RPMI8226 (cell line): ENCODE measurements at places on chromosomes 7 and 10.

DNA sequence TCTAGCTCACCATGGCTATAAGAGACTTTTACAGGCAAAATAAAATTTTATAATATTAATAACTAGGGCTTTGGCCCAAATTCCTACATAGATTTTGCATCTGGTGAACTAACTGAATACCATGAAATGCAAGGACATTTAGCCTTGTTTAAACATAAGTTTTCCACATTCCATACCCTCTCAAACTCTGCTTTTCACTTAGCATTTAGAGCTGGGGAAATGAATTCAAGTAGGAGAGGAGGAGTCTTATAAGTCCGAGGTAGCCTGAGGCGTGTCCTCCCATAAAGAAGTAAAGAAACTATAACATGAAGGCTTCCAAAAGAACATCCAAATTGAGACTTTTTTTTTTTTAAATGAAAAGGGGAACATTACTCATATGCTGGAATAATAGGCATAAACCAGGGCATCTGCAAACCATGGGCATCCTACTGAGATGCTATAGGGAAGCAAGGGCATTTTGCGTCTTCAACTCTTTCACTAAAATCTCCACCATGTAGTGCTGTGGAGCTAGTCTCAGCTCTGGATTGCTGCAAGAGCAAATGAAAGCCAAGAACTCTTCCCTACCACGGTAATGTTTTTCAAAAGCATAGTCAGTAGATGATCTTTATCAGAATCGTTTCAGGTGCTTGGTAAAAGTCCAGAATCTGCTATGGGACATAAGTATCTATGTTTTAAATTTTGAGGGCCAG is 79.1 kb downstream of the PALS2 start:
- no peak for DNase-seq

DNA sequence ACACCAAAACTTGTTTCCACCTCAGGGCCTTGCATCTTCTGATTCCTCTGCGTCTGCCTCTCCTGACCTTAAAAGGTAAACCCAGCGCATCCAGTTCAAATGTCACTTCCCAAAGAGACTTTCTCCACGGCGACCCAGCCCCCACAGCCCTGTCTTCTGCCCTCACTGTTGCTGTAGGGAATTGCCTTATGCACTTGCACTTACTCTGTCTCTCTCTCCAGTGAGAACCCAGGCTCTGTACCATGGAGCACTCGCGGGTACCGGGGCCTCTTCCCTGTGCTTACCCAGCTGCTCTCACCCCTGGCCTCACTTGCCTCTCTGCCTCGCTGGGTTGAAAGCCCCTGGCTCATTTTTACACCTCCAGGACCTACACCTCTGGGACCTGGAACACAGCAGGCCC is 48.4 kb downstream of the AOC1 start:
- DNase-seq = peak; percentile 36

DNA sequence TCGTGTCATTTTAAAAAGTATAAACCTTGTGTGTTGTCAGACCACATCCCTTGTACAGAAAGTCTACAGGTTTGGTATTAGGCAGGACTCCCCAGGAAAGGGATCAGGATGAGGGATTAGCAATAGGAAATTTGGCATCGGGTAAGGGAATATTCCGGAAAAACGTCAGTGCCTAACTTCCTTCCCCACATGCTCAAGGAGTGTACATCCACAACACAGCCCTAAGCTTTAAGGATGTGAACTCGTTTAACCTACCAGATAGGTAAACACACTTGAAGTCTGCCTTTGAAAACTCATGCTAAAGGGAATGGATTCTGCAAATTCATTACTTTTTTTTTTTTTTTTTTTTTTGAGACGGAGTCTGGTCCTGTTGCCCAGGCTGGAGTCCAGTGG is 194.9 kb downstream of the SKIDA1 start:
- no peak for DNase-seq

DNA sequence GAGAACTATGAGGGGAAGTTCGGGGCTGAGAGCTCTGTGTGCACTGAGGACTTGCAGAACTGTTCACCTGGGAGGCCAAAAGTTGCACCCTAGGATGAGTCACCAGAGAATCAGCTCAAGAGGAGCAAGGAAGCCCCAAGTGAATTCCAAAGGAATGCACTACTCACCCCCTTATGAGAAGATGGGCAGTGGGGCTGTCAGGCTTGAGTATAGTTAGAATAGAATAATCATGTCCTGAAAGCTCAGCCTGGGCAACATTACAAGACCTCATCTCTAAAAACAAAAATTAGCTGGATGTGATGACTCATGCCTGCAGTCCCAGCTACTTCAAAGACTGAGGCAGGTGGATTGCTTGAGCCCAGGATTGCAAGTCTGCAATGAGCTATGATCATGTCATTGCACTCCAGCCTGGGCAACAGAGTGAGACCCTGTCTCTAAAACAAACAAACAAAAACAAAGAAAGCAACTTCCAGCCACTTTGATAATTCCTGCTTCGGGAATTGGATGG is 30.0 kb downstream of the MAP3K8 start:
- DNase-seq = no peak

DNA sequence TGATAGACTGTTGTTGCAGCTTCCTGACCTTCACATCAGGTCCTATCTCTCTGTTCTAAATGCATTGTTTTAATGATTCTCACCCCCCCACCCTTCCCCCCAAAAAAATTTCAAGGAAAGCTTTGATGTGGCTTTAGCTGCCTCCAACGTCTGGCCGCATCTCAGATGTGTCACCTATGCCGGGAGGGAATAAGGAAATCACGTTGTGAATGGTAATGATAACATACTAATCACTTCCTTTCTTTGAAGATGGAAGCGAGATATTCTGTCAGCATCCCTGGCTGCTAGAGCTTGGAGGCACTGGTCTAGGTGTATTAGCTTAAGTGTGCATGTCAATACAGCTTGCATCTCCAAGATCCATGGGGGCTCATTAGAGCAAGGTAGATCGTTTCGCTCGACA is 89.6 kb downstream of the VTI1A start:
- no peak for DNase-seq
